ENCODE measurements at places on chromosomes 7 and 10.

DNA sequence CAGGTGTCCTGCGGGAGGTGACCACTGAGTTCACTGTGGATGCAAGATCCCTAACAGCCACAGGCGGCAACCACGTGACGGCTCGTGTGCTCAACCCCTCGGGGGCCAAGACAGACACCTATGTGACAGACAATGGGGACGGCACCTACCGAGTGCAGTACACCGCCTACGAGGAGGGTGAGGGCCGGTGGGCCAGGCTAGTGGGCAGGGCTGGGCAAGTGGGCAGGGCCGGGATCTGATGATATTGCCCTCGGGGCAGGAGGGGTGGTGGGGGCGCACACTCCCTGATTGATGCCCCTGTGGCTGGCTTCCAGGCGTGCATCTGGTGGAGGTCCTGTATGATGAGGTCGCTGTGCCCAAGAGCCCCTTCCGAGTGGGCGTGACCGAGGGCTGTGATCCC lies 15.8 kb downstream of the FLNC start:
- DNase-seq: no peak

- DNase-seq: no peak
These were observed 2.1 kb downstream of the NPC1L1 start for GRCh38 chr7:44538798-44539668.

DNA sequence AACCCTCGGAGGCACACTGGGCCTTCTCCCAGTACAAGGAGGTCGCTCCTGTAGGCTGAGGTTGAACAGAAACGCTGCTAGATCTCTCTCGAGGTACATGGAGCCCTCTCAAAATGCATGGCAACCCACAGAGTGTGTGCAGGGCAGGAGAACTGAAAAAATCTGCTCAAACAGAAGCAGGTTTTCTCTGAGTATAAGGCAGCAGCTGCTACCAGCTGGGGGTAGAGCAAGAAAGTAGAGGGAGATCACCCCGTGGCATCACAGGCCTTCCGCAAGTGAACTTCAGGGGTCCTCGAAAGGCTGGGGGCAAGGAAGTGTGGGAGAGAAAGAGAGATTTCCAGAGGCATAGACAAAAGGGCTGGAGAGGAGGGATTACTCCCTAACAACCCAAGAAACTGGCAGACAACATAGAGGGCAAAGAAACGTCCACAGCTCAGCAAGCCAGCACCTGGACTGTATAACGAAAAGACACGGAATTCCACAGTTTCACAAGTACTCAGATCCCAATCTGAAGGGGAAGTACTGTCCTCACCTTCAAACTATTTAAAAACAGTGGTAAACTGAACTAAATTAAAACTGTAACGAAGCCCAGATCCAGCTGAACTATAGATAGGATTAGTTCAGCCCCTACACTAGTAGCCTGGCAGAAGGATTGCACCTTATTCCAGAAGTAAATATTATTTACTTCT lies 299.2 kb downstream of the IPMK start:
- DNase-seq: no peak

DNA sequence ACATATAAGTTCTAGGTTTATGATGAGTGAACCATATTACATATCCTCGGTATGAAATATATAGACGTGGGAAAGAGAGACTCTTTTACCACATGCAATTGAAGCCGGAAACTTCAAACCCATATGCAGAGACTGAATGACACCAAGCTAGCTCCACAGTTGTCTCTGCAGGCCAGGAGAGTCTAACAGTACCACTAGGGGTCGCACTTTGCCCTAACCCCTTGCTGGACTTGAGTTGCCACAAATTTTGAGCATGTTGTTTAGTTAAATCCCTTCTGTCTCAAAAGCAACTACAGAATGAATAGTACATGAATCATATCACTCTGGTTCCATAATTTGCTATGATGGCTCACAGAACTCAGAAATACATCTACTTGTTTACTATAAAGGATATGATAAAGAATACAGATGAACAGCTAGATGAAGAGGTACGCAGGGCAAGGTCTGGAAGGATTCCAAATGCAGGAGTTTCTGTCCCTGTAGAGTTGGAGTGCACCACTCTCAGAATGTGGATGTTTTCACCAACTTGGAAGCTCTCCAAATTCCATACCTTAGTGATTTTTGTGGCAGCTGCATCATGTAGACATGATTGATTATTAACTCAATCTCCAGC lies 112.4 kb upstream of the YAE1 start:
- DNase-seq: peak; percentile 69

DNA sequence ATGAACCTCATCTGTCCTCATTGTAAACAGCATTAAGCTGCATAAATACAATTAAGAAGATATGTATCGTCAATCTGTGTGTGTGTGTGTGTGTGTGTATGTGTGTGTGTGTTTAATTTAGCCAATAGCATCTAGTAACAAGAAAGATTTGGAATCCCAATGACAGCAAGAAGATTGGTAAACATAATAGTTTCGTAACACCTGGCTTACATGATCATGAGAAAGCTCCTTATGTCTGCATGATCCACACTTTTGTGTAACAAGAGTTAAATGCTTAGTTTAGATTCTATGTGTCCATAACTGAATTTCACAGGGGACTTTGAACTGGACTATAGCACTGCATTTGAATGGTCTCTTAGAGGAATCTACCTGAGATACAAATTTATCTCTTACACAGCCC lies 191.0 kb upstream of the BET1 start:
- no peak for DNase-seq

GRCh38 chr10:61049386-61049785 lies 105.4 kb upstream of the RHOBTB1 start:
- no peak for DNase-seq

DNA sequence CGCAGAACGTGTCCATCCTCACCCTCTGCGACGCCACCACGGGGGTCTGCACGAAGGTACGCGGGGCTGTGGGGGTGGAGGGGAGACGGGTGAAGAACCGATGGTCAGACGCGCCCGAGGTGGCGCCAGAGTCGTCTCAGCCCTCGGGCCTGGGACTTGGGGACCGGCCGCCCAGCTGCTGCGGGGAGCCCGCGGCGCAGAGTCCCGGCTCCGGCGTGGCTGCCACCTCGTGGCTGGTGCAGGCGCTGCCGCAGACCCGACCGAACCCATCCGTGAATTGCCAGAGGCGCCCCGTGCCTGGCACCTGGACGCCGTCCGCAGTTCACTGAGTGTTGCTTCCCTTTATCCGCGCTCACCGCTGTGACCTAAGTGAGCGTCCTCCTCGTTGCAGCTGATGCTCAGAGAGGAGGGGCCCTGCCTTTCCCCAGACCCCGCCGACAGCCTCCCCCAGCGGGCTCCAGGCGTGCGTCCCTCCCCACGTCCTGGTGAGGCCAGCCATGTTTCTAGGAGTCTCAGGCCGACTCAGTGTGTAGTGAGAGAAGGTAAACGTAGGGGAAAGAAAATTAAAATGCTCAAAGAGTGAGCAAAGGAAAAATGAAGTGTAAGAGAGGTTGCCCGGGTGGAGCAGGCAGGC lies 208.7 kb downstream of the PAXIP1 start:
- no peak for DNase-seq

DNA sequence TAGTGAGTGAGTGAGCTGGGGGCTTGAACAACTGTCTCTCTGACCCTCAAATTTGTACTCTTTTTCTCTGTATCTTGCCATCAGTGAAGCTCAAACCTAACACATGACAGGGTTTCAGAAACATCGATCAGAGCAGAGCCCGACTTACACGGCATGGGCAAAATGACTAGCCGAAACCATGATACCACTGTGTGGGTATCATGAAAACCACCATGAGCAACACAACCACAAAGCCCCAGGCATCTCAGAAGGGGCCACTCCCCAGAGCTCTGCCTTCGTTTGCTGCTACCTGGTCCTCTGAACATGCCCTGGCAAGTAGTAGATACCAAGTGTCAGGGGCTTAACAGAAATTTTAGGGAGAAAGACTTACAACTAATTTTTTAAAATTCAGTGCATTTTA lies 308.5 kb downstream of the WDR11 start:
- no peak for DNase-seq

- DNase-seq: no peak
These were observed 49.1 kb downstream of the ASB4 start for GRCh38 chr7:95534796-95535195.

DNA sequence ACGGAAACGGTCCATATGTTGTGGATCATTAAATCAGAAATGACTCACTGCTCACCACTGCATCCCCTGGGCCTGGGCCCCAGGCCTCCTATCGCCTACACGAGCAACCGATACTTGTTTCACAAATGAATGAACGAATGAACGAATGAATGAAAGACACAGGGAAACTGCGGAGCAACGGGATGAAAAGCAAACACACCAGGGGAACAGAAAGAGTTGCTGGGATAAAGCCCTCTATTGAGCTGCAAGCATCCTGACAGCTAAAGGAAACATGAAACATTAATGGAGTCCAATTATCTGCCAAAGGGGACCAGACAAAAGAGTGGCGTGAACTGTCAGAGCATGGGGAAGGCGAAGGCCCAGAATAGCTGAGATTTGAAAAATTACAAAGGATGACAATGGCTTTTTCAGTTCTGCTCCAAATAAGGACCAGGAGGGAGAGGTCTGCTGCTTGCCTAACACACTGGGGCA lies 92.1 kb downstream of the GRB10 start:
- DNase-seq: no peak

DNA sequence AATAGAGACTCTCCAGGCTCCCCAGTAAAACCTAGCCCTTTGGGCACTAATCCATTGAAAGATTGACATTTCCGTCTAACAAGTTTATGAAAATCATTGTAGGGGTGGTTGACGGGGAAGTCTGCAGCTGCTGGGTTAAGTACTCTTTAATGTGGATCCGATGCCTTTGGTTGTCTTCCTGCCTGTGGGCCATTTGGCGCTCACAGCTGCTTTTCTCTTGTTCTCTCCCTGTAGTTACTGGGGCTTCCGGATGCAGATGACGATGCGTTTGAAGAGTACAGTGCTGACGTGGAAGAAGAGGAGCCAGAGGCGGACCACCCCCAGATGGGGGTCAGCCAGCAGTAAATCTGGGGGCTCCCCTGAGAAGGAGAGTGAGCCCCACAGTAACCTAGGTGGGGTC lies 22.4 kb downstream of the MTURN start:
- no peak for DNase-seq

DNA sequence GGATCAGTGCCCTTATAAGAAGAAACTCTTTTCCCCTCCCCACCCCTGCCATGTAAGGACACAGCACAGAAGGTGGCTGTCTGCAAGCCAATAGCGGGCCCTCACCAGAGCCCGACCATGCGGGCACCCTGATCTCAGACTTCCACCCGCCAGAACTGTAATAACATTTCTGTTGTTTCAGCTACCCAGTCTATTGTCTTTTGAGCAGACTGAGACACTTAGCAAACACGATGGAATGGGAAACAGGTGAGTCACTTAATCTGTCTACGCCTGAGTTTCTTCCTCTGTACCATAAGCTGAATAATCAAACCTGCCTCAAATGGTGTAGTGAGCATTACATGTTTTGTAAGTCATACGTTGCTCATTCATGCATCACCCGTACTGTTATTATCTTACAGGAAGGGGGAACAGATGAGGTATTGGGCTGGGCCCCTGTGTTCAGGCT lies 58.2 kb downstream of the STRA8 start:
- DNase-seq: no peak

GRCh38 chr7:76225379-76225778 lies 23.7 kb downstream of the SRRM3 start:
- no peak for DNase-seq

DNA sequence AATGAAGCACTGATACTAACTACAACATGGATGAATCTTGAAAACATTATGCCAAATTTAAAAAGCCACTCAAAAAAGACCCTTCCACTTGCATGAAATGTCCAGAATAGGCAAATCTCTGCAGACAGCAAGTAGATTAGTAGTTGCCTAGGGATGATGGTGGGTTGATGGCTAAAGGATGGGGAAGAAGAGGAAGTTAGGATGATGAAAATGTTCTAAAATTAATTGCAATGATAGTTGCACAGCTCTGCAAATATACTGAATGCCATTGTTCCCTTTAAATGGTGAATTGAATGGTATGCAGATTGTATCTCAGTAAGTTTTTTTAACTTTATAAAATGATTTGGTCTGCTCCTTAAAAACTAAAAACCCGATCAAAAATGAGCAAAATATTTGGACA lies 7.3 kb upstream of the LIPA start:
- no peak for DNase-seq

- DNase-seq: no peak
These were observed 576.1 kb upstream of the LRRTM3 start for GRCh38 chr10:66349726-66350125.

- DNase-seq: no peak
These were observed 535.2 kb downstream of the PHTF2 start for GRCh38 chr7:78333530-78334425.

GRCh38 chr10:94133239-94133638 lies 139.5 kb downstream of the PLCE1 start:
- no peak for DNase-seq

GRCh38 chr7:30348083-30348560 lies 63.7 kb downstream of the ZNRF2 start:
- DNase-seq: peak; percentile 50

- no peak for DNase-seq
These were observed 87.4 kb downstream of the IMMP2L start for GRCh38 chr7:111474723-111475418.

DNA sequence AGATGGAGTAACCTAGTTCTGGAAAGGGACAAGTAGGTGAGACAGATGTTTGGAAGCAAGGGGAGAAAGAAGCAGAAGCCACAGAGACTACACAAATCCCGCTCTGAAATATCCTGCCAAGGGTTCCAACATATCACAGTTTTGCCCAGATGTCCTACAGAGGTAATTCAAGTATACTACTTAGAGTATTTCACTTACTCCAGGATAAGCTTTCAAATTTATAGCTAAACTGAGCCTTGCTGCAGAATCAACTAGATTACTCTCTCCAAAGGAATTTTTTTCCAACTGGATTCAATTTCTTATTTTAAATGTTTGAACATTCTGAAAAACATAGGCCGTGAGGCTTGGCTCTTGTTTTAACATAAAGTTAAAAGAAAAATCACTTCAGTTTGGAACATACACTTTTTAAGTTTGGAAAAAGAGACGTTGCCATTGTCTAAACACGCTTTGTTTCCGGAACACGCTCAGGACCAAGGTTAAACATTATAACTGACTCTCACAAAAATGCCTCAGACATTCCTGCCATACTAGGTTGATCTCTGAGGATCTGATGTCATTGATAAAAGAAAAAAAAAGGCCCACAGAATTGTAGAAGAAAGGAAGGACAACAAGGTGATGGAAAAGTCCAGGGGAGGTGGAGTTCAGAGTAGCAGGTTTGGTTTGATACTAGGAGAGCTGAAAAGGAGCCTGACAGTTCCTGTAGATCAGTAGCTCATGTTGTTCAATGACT lies 74.8 kb downstream of the FAM185A start:
- no peak for DNase-seq

DNA sequence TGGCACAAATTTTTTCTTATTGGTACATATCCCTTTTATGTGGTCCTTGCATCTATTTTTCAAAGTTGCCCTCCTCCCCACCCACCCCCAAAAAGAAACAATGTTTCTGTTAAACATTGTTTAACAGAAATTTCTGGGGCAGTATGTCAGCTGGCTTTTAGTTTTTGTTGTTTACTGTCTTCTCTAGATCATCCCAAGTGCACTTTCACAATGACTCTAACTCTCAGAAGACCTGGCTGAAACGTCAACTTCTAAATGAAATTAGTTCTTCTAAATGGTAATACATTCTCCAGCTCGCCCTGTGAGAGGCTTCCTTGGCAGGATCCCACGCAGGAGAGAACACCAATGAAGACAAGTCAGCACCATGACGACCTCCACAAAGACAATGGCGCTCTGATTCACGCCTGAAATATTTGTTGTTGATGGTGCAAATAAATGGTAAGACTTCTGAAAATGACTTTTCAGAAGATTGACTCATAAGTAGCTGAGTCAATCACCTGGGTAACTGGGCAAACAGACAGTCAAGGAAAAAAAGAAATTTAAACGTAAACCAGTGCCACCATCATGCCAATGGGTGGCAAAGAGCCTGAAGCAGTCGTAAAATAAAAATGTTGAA lies 293.7 kb downstream of the FZD1 start:
- DNase-seq: no peak

- no peak for DNase-seq
These were observed 135.3 kb upstream of the FAM3C start for GRCh38 chr7:121531175-121532070.
